ENCODE measurements at places on chromosomes 2 and 18.

DNA sequence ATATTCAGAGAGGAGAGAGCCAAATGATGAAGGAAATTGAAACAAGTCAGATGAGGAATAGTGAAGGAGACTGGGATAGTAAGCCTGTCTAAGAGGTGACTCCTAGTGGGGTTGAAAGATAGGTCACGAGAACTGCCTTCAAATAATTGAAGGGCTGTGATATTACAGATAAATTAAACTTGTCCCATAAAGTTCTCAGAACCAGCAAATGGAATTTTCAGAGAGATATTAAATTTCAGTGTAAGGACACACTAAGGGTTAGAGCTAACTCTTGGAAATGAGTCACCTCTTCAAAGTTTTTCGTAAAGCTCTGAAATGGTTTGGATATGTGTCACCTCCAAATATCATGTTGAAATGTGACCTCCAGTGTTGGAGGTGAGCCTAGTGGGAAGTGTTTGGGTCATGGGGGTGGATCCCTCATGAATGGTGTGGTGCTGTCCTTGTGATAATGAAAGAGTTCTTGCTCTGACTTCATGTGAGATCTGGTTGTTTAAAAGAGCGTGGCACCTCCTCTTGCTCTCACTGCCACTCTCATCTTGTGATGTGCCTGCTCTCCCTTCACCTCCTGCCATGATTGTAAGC lies 87.3 kb downstream of the BABAM2 start:
- DNase-seq = peak; percentile 40

DNA sequence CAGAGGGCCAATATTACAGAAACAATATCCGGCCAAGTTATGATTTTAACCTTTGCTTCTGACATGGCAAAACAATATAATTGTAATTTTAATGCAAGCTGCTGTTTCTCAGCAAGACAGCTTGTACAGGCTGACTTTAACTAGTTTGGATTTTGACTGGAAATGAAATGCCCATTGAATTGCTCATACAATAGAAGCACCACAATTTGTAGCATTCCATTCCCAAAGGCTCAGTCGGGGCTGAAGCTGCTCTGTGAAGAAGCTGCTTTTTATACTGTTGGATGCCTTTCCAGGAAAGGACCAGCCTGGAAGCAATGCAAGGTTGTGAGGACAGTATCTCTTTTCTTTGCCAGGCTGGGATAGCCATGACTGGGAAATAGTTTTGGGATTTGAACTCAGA lies 677.0 kb upstream of the FANCL start:
- peak; percentile 69 for DNase-seq

DNA sequence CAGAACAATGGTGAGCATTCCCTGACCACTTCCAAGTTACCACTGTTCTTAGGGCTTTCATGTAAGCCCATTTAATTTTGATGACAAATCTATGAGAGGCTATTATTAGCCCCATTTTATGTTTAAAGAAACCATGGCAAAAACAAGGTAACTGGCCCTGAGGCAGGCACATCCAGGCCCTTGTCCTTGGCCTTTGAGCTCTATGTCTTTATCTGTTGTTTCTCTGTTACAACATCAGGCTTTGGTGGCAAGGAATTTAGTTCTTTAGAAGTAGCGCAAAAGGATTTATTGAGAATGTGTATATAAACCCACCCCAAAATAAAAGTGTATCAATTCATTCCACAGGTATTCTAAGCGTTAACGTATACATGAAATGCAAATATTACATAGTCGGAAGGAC lies 257.1 kb downstream of the HNMT start:
- no peak for DNase-seq

DNA sequence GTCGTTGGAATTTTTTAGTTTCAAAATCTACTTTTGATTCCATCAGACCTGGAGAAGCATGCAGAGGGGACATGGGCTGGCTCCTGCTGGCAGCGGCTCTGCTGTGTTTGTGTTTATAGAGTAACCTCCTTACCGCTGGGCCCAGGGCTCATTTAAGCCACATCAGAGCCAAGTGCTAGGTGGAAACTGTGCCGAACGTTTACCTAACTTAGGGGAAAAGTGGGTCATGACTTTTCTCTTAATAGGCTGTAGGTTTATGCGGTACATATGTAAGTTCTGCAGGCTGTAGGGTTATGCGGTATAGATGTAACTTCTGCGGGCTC lies 17.7 kb downstream of the CNDP2 start:
- DNase-seq = no peak

- no peak for DNase-seq
Observed at GRCh38 chr2:154466226-154466625, 232.3 kb upstream of the KCNJ3 start.

- no peak for DNase-seq
Observed at GRCh38 chr2:169275696-169276444, 86.5 kb downstream of the LRP2 start.

GRCh38 chr18:23354625-23355024 lies 98.5 kb upstream of the RIOK3 start:
- DNase-seq = no peak

DNA sequence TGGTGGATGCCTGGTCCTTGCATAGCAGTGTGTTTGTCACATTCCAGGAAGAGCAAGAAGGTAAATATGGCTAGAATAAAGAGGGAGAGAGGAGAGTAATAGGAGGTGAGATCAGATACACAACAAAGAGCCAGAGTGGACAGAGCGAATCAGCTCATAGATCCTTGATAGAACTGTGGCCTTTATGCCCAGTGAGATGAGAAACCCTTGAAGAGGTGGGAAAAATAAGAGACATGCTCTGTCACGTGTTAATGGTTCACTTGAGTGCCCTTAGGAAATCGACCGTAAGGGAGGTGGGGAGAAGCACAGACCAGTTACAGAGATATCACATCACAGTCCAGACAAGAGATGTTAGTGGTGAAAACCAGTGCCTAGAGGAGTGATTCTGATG lies 84.7 kb upstream of the RAB27B start:
- no peak for DNase-seq

- DNase-seq = no peak
Observed at GRCh38 chr2:31467426-31467825, 52.9 kb upstream of the XDH start.

DNA sequence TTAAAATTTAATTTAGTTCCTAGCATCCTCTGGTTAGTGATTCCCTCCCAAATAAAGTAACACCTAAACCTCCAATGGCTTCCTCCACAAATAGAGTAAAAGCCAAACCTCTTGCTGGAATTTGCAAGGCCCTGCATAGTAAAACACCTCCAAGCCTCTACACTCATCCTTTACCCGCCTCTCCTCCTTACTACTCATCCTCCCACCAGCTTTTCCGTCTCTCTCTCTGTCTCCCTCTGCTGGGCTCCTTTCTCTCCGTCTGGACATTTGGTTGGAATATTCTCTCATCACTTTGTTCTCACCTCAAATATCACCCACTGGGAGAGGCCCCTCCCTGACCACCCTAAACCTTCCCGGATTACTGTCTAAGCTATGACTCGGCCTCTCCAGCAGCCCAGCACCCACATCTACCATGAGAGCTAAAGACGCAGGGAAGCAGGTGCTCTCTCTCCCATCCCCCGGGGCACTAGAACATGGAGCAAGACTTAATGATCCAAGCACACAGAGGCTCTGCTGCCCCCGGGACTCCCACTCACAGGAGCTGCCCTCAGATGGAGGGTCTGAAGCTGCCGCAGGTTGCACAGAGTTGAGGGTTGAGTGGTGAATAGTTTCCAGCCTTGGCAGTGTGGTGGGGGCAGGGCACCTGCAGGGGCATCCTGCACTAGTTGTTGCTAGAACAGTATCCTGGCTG lies 167.2 kb downstream of the FBXO15 start:
- no peak for DNase-seq

GRCh38 chr2:127733113-127733815 lies 32.0 kb downstream of the SFT2D3 start:
- no peak for DNase-seq

DNA sequence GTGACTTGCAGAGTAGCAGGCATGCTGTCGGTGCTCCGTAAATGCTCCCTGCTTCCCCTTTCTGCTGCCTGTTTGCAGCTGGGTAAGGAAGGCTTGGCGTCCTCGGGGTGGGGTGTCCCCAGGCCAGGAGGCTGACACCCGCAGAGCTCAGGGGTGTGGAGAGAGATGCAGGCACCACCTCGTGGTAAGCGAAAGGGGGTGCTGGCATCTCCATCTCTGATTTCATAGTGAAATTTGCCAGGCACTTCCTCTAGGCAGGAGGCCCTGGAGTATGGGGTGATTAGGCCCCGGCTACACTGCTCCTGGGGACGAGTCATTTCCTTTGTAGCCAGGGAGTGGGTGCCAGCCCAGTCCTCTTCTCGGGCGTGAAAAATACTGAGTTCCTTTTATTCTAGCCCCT lies 160.4 kb downstream of the KLHL29 start:
- DNase-seq = peak; percentile 60

DNA sequence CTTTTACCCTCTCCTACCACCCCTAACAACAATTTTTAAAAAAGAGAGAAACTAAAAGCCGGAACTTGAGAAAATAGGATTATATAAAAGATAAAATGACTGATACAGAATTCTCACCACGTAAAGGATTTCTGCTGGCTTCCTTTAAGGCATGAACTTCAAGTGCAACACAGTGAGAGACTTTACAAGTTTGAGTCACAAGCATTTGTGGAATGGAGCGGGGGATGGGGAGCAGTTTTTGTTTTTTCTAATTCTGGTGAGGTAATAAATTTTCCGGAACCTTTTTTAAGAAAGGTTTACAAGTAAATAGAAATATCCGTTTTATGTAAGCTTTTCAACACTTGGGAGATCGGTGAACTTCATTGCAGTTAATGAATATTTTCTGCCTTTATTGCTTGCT lies 1.8 kb upstream of the CDH2 start:
- no peak for DNase-seq

DNA sequence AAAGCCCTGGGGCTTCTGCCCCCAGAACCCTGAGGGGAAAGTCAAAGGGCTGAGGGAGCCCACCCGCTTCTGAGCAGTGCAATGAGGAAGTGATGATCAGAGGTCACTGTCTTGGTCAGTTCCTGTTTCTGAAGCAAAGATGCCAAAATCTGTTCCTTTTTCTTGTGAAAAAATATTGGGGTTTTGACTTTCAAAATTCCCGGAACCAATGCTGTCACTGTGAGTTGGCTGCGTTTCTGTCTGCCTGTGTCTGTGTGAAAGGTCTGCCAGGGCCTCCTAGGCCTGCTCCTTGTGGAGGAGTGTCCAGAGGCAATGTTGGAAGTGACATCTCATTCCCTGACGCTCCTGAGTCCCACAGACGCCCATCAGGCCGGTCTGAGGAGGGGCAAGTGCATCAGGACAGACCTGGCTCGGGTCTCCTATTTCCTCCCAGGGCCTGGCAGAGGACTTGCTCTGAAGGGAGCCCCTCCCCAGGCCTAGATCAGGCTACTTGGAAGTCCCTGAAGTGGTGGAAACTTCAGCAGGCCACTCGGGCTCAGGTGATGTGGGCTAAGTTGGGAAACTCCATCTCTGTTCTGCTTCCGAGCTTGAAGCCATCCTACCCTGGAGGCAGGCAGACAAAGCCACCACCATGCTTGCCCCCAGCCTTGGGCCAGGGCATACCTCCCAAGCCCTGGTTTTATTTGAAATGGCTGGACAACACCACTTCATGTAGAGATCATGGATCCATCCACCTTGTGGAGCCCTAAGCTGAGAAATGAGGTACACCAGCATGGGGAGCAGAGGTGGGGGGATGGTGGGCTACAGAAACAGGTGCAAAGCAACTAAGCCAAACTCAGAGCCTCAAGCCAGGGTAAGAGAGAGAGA lies 51.0 kb downstream of the PKDCC start:
- DNase-seq = no peak

GRCh38 chr2:124625561-124625960 lies 600.5 kb downstream of the CNTNAP5 start:
- no peak for DNase-seq

GRCh38 chr2:206521115-206521514 lies 77.8 kb downstream of the ADAM23 start:
- no peak for DNase-seq

All from AG20443 (cell line).